ENCODE measurements at places on chromosomes 1 and 21.
A peak's percentile ranks its signal among the peaks of the same experiment; 100 is the strongest.

DNA sequence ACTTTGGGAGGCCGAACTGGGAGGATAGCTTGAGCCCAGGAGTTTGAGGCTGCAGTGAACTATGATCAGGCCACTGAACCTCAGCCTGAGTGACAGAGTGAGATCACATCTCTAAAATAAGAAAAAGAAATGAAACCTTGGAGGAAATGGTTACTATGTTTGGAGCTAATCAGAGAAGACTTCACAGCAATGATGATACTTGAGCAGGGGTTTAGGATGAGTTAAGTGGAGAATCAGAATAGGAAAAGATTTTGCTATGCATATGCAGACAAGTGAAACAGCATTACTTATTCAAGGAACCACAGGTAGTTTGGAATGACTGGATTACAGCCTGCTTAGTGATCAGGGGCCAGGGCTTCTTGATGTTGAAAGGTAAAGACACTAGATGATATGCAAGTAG lies 1.3 kb upstream of the CD5L start:
- DNase-seq: no peak

DNA sequence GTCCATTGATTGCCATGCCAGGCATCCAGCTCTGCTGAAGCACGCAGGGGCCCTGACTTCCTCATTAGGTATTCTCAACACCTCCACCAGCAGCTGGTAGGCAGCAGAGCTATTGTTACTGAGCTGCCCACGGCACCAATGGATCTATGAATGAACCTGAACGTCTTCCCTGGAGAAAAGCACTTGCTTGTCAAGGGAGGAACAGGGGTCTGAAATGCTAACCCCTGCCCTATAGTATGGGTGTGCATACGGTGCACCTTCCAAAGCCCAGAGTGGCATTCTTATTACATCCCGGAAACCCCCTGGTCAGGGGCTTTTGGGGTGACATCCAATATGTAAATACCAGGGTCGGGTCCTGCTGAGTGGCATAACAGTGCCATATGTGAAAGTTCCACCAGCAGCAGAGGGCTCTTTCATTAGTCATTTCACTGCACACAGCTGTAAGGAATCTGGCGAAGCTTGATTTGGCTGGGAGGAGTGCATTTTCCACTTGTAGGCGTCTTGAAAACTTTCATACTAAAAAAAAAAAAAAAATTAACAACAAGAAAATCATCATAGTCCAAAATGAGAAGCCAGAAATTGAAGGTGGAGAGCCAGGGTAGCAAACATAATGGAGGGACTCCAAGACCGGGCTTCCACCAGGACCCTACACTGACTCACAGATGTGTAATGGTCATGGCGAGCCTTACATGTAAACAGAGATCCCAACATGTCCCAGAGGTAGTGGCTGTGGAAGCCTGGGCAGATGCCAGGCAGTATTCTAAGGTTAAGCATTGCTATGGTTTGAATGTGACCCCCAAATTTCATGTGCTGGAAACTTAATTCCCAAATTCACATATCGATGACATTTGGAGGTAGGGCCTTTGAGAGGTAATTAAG lies 58.8 kb upstream of the PRDX6 start:
- peak; percentile 51 for DNase-seq

GRCh38 chr1:70498666-70499065 lies 87.6 kb downstream of the CTH start:
- DNase-seq: no peak

- peak; percentile 92 for DNase-seq
Observed at GRCh38 chr1:89953131-89953626, 41.7 kb upstream of the ZNF326 start.

DNA sequence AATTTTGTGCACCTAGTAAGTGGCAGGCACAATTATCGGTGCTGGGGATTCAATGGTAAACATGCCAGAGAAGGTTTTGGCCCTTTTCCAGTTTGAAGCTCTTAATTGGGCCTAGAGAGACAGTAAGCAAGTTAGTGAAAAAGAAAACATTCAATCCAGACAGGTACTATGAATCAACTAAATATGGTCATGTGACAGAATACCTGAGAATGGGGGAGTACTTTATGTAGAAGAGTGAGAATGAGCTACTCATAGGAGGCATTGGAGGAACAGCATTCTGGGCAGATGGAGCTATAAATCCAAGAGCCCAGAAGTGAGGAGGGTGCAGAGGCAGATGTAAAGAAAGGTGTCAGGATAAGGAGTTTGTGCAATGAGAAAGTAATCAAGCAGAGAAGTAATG lies 1017.9 kb downstream of the ADGRL2 start:
- DNase-seq: no peak

GRCh38 chr1:167483790-167484189 lies 34.5 kb downstream of the CD247 start:
- no peak for DNase-seq

- DNase-seq: peak; percentile 33
Observed at GRCh38 chr1:110235834-110236682, 25.9 kb downstream of the KCNC4 start.

DNA sequence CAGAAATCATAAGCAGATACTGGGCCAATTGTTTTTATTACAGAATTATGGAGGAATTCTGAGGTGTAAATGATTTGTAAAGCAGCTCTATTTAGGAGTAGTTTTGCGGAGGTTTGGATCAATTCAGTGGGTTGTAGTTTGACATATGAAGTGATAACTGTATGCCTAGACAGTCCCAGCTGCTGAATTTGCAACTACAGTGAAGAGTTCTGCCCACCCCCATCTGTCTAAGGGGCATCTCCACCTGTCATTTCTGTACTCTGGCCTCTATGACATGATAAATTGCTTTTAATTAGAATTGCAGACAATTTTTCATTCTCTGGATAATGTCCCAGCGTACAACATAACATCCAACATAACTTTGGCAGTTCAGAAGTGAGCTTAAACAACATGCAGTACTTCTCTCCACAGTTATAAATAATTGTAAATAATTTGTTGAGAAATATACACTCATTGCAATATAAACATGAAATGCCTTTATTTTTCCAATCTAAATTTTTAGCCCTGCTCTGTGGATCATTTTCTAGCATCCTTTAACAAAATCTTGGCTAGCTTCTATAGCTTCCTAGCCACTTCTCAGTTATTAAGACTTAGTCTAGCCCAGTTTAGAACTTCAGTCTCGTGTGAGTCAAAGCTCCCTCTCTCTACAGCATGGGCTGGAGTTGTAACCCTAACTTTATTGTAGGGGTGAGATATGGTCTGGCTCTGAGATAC lies 52.3 kb downstream of the PDE4B start:
- no peak for DNase-seq

- DNase-seq: no peak
Observed at GRCh38 chr1:182002570-182002969, 58.9 kb downstream of the ZNF648 start.

DNA sequence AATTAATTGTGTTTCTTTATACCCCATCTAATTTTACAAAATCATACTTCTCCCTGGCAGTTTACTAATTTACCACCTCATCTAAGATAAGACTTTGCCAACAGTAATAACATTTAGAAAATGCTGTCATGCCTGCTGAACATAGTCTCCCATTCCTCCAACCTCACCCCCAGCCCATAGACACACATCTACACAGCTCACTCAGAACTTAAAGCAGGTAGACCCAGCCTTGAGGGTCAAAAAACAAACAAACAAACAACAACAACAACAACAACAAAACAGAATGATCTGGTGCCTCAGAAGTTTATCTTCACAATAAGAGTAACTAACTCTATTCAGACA lies 94.0 kb downstream of the ZC3H11B start:
- no peak for DNase-seq

GRCh38 chr1:166354406-166354805 lies 187.6 kb upstream of the FAM78B start:
- no peak for DNase-seq

DNA sequence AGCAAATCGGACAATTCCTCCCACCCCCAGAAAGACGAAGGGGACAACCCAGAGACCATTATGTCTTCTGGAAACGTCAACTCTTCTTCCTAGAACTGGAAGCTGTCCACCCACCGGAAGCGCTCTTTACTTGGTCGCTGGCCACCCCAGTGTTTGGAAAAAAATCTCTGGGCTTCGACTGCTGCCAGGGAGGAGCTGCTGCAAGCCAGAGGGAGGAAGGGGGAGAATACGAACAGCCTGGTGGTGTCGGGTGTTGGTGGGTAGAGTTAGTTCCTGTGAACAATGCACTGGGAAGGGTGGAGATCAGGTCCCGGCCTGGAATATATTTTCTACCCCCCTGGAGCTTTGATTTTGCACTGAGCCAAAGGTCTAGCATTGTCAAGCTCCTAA lies 3.2 kb downstream of the S1PR1 start:
- no peak for DNase-seq

DNA sequence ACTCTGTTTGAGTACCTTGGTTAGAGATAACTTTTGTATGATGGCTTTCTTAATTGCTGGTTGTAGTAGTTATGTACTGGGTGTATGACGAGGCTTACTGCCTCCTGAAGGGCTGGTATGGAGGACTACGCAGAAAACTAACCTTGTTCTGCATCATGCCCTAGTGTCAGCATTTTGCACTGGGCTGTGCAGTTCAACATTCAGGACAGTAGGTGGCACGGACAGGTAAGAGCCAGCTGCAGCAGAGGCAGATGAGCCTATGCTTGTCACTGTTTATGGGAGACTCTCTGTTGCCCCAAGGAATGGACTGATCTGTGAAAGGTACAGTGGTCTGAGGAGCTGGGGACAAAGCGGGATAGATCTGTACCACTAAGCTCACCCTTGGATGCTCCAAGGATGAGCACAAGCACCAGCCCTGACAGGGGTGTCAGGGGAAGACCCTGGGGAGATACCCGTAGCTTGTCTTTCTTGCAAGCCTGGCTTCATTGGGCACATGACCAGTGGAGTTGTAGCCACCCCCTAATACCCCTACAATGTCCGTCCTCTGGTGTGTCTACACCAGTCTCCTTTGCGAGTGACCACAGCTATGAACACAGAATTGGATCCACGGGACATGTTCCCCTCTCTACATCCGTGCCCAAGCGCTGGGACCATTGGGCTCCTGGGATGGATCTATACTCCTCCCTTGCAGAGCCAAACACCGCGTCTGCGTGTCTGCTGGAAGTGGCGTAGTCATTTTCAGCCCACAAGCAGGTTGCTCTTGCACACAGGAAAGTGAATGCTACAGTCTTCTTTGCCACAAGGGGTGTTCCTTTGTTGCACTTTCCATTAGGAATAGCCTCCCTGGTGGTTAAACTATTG lies 51.1 kb upstream of the CFHR3 start:
- peak; percentile 34 for DNase-seq

GRCh38 chr1:94876362-94876761 lies 50.5 kb downstream of the CNN3 start:
- DNase-seq: peak; percentile 80

- DNase-seq: no peak
Observed at GRCh38 chr21:28627691-28628090, 365.0 kb downstream of the LTN1 start.

GRCh38 chr1:118115567-118116295 lies 69.3 kb downstream of the SPAG17 start:
- peak; percentile 49 for DNase-seq

- no peak for DNase-seq
Observed at GRCh38 chr21:27251752-27252151, 284.9 kb upstream of the ADAMTS5 start.

DNA sequence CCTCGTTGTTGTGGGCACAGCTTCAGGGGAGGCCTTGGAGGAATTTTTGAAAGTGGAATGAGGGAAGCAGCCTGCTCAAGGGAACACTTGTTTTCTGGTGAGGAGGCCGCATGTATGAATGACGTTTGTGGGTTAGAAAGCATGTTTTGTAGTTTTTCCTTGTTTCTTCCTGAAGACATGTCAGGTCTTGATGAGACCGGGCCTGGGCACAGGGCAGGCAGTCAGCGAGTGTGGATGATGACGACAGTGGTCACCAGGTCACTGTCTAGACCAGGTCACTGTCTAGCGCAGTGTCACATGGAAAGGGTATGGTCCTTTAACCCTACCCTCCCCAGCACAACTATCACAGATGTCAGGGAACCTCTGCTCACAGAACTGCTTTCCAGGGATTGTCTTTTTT lies 7.3 kb downstream of the PSEN2 start:
- no peak for DNase-seq

DNA sequence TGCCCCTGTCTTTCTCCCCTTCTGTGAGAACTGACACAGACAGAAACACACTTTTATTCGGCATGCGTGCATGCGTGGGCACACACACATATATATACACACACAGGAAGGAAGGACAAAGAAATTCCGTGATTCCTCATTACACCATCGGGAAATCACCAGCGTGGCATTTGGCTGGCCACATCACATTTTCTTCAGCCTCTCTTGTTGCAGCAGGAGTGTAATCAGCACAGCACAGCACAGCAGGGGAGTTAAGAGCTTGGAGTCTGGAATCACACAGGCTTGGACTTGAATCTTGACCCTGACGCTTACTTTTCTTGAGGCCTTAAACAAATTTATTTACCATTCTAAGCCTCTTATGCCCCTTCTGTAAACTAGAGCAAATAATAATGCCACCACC lies 45.3 kb upstream of the EPHA8 start:
- DNase-seq: no peak

DNA sequence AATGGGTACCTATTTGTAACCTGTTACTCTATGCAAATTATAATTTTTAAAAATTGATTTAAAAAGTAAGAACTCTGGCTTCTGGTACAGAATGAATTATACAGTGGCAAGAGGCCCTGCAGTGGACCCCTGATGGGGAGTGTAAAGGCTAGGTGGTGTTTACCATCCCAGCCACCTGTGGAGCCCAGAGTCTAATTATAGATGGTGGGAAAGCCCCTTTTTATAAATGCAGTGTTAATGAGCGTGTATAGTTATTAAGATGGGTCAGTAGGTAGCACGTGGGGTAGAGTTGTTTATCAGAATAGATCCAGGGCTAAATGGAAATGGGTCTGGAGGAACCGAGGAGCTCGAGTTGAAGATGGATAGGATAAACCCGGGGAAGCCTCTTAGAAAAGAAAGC lies 13.9 kb upstream of the PRELP start:
- DNase-seq: no peak

DNA sequence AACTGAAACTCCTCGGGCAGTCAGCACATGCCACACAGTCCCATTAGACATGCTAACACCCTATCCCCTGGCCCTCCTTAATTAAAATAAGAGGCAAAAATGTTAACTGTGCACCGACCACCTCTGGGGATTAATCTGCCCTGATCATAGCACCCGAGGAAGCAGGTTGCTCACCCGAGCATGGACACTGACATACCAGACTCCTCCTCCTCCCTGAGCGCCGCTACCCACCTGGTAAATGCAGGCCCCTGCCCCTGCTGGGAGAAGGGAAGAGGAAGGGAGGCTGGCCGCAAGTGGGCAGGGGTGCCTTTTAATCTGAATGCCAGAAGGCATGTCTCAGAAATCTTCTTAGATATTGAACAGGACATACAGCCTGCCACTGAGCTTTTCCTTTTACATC lies 360.9 kb downstream of the RRAGC start:
- DNase-seq: no peak

GRCh38 chr1:214029796-214030195 lies 42.0 kb downstream of the PROX1 start:
- peak; percentile 9 for DNase-seq
